Calu3 (cell line): ENCODE measurements at places on chromosomes 5 and 9.

DNA sequence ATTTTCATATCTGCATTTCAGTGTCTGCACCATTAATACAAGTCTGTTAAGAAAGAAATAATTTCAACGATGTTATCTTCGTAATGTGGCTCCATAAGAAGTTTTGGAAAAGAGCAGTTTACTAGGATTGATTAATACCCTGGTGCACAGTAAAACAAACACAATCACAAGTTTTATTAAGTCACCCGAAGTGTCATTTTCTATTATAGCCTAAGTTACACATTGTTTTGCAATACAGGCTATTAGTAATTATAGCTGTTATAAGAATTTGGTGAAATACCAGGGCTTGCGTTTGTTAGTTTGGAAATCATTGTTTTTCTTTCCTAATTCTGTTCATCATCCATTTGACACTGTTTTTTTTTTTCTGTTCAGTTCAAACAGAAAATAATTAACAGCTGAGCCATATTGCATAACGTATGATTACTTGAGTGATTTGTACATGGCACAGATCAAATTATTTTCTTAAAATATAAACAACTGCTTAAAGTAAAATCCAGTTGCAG lies 30.6 kb downstream of the LVRN start:
- no peak for DNase-seq

DNA sequence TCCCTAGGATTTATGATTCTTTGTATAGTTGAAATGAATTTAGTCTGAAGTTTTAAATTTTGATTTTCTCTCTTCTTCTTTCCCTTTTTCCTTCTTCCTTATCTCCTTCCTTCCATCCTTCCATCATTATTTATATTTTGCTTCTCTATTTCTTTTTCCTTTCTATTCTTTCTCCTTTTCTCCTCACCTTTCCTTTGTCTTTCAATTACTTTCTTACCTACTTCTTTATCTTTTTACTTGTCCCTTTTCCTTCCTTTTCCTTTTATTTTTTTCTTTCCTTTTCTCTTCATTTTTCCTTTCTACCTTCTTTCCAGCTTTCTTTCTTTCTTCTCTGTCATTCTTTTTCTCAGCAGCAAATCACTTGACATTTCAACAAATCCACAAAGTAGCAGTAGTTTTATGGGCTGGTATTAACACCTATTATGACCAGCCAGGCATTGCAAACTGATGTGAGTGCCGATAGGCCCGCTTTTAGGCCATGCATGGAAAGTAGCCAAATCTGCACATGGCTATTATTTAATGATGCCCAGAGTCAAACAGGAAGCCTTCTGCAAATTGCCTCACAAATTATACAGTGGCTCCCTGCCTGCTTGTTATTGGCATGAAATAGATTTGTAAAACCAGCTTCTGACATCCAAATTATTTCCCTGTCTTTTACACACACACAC lies 37.1 kb upstream of the NR3C1 start:
- DNase-seq = no peak

DNA sequence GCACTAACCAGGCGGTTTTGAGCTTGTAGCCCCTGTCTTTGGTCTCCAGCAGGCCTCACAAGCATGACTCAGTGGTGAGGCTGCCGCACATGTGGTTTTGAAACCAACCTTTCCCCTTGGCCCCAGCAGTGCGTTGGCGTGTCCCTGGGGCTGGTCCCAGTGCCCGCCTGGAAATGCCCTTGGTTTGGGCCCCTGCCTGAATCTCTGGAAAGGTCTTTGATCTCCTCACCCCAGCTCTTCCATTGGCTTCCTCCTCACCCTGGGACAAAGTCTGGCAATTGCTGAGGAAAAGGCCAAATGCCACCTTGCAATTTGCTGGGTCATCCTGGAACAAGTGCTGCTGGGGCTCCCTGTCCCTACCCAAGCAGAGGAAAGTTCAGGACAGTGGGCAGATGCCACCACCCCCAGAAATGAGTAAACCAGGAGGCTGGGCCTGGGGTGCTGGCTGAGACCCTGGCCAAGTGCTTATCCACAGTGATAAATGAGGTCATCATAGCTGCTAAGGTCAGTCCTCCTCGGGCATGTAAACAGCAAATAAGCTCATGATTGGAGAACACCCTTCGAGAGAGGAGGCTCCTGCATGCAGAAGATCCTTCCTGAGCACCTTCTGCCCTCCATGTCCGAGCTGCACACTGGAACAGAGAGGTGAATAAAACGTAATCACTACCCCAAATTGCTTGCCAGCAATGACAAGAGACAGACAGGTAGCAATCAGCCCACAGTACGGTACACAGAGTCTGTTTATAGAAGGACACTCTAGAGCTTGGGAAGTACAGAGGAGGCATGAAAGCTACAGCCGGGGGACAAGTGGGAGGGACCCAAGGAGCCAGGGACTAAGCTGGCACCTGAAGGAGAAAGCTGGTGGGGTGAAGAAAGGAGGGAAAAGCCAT lies 98.9 kb upstream of the CPEB4 start:
- DNase-seq = peak; percentile 71

DNA sequence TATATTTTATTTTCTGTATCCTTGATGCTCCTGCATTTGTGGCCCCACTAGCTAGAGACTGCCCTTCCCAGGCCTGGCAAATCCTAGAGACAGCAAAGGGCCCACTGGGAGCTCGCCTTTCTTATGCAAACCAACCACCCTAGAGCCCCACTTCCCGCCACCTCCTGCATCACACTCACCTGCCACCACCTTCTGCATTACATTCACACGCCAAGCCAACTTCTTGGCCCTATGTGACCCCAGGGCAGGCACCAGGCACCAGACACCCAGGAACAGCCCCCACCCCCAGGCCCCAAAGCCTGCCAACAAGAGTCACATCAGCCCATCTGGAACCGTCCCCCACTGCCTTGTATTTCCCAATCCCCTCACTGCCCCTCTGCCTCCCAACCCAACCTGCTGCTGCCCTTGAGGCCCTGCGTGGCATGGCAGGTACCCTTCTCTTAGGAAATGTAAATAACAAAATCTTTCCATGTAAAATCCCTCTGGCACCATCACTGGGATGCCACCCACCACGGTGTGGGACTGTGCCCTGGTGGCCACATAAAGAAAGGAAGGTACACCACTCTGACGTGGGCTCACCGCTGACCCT lies 22.0 kb downstream of the ROR2 start:
- DNase-seq = no peak

DNA sequence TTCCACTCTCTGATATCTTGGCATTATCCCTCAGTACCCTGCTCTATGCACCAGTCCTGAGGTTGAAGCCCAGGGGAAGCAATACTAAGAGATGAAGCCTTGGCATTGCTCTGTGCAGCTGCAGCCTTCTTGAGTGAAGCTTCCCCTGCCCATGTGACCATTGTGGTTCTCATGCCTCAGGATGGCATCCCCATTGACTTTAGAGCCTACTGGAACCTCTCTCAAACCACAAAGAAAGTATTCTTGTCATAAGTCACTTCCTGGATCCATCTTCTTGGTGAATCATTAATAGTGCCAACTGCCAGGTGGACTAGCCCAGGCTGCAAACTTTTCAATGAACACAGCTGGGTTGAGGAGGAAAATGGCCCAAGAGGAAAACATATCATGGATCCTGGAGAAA lies 283.9 kb upstream of the RFX3 start:
- DNase-seq = peak; percentile 20

DNA sequence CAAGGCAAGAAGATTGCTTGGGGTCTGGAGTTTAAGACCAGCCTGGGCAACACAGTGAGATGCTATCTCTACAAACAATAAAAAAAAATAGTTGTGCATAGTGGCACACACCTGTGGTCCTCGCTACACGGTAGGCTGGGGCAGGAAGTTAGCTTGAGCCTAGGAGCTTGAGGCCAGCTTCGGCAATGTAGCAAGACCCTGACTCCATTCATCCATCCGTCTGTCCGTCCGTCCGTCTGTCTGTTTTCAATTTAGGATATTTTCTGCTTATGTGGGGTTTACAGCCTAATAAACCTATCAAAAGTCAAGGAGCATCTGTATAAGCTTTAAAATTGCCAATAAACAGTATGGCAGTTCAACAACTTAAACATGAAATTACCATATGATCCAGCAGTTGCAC lies 19.7 kb downstream of the HMGCR start:
- no peak for DNase-seq

- DNase-seq = no peak
Measured at GRCh38 chr5:87741881-87742280, 329.2 kb upstream of the CCNH start.

- no peak for DNase-seq
Measured at GRCh38 chr9:120983259-120983837, 56.8 kb upstream of the TRAF1 start.

GRCh38 chr5:14660833-14661232 lies 3.7 kb upstream of the OTULIN start:
- no peak for DNase-seq

- no peak for DNase-seq
Measured at GRCh38 chr5:133818031-133818431, 150.4 kb downstream of the C5orf15 start.

- no peak for DNase-seq
Measured at GRCh38 chr5:144421411-144421810, 250.7 kb downstream of the KCTD16 start.

DNA sequence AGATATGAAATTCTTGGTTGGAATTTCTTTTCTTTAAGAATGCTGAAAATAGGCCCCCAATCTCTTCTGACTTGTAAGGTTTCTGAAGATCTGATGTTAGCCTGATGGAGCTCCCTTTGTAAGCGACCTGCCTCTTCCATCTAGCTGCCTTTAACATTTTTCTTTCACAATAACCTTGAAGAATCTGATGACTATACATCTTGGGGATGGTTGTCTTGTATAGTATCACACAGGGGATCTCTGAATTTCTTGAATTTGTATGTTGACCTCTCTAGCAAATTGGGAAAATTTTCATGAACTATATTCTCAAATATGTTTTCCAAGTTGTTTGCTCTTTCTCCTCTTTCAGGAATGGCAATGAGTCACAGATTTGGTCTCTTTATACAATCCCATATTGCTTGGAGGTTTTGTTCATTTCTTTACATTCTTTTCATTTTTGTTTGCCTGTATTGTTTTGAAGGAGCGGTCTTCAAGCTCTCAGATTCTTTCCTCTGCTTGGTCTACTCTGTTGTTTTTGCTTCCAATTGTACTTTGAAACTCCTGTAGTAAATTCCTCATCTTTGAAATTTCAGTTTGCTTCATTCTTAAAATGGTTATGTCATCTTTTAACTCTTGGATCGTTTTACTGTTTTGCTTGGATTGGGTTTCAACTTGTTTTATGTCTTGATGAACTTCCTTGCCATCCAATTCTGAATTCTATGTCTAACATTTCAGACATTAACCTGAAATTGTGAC lies 245.2 kb upstream of the TARS1 start:
- DNase-seq = no peak

GRCh38 chr9:20117986-20118385 lies 329.1 kb upstream of the SLC24A2 start:
- no peak for DNase-seq

GRCh38 chr9:106745457-106745856 lies 117.5 kb upstream of the ZNF462 start:
- no peak for DNase-seq

DNA sequence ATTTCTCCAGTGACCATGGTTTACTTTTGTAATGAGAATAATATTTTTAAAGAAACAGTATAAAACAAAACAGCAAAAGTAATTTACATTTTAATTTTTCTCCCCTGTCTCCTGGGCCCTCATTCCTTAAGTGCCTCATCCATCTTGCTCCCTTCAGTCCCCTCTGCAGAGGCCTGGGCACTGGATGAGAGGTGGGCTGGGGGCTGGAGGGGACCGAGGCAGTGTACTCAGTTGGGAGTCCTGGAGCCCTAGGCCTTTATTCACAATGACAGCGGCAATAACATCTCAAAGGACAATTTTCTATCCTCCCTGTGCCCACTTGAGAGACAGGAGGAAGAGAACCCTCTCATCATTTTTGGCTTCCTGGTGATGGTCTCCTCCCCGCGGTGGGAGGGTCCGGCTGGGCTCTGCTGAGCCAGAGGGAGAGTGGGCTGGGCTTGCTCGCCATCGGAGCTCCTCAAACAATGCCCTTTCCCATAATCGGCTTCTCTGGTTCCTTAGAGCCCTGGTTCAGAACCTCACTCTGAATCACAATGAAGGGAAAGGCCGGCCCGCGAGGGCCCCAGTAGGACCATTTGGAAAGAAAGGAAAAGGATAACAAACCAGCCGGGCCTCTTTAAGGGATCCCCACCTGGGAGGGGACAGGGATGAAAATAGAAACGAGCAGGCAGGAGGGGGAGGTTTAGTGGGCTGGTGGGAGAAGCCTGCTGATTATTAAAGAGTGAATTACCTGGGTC lies 9.7 kb upstream of the SMIM32 start:
- DNase-seq = no peak

- no peak for DNase-seq
Measured at GRCh38 chr5:149731332-149731616, 1.2 kb downstream of the PPARGC1B start.

DNA sequence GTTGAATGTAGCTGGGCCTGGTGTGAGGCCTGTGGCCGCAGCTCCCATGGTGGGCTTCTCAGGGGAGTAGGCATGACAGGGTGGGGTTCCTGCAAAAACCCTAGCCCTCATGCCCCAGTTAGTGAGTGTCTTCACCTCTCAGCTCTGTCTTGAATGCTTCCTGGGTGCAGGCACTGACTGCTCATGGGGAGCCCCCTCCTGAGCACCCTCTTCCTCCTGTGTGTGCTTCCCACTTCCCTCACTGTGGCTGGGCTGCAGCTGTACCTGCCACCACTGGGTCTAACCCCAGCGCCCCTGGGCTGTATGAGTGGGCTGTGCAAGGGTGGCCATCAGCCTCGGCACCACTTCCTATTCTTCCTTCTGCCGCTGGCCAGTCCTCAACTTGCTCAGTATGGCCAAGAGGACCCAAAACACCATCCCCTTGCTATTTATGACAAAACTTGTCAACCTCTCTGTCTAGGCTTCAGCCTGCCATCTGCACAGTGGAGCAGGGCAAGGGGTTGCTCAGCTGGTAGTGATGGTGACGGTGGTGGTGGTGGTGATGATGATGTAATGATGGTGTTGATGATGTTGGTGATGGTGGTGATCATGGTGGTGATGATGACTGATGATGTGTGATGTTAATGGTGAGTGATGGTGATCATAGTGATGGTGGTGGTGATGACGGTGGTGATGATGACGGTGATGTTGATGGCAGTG lies 67.5 kb downstream of the RXRA start:
- no peak for DNase-seq

- no peak for DNase-seq
Measured at GRCh38 chr9:27468462-27469110, 55.5 kb upstream of the IFNK start.

- DNase-seq = no peak
Measured at GRCh38 chr5:1029282-1029944, 20.8 kb downstream of the NKD2 start.

DNA sequence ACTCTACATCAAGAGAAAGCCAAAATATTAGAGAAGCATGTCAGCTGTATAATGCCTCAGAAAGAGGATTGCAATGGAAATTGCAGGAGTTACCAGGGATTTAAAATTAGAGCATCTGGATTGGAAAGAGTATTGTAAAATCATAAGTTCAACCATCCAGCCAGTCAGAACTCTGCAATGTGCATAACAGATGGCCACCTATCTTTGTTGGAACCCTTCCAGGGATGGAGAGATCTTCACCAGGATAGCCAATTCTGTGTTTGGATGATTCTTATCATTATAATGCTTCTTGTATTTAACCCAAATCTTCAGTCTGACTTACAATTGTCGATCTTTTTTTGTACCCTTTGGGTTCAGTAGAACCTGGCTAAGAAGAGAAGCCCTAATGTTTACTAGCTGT lies 164.4 kb downstream of the TLR4 start:
- DNase-seq = no peak
